ENCODE measurements at places on chromosomes 2 and 18.

- peak; percentile 42 for DNase-seq
Measured at GRCh38 chr2:25115902-25116301, 52.5 kb downstream of the POMC start.

DNA sequence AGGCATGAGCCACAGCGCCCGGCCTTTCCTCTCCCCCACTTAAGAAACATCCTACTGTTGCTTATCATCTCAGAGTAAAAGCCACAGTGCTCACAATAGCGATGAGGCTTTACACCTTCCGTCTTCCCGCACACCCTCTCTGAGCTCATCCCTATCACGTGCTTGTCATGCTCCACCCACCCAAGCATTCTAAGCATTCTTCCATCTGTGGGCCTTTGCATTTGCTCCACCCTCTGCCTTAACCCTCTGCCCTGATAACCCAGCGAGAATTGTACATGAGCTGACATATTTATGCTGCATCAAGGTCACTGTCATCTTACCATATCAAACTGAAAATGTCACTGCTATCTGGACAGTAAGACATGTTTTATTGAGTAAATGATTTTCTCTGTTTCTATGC, 22.6 kb downstream of the FOXI3 start:
- no peak for DNase-seq

DNA sequence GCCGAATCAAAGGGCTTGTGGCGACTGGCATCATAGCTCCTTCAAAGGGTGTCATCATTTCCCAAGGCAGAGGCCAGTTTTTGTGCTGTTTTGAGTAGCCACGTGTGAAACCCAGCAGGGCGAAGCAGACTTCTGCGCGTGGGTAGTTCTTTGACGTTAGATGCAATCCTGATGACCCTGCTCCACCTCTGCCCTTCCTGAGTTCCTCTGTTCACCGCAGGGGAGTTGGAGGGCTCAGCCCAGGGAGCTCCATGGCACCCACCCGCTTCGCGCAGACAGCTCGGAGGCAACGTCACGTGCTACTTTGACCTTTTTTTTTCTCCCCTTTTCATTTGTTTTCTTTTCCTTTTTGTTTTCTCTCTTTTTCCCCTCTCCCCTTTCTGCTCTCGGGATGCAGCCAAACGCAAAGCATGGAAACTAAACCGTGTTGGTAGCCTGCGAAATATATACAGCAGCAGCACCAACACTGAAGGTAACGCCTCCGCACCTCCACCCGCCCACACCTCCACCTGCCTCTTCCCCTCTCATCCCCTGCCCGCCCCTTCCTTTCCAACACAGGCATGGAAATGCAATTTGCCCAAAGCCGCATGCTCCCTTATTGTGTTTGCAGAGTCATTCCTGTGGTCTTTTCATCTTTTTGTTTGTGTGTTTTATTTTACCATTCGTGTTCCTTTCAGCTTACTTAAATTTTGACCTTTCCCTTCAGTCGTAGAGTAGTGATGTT, 153.6 kb downstream of the GBX2 start:
- no peak for DNase-seq

GRCh38 chr2:230205034-230205433, 14.8 kb downstream of the SP110 start:
- DNase-seq, result no peak

- no peak for DNase-seq
Measured at GRCh38 chr2:68196120-68196716, 38.5 kb downstream of the PNO1 start.

DNA sequence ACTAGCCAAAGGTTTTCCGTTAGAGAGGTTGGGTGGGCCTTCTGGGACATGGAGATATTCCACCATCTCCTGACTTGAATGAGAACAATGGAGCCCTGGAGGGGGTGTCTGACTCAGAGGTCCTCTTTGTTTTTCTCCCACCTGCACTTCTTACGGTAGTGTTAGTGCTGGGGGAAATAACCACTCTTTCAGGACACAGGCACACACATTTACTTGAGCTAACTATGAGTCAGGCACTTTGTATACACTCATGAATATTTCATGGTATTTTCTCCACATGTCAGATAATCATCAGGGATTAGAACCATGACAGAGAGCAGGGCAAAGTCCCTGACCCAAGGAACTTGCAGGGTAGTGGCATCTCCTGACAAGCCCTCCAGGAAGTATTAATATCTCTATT, 439.1 kb downstream of the TSN start:
- no peak for DNase-seq

DNA sequence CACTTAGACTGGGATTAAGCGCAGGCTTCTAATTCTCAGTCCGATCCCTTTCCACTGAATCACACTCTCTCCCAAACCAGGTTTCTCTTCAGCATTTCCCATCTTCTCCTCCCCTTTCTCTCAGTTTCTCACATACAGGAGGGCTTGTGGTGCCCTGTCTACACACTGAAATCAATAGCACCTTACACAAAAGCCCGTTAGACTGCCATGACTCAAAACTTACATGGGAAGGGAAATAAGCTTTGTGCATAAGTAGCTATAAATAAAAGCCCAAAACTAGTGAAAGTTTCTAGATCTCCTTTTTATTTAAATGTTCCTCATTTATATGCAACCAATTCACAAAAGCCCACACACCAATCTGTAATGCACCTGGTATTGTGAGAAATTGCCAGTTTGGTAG, 318.4 kb downstream of the TXNL1 start:
- DNase-seq, result no peak

GRCh38 chr18:6055711-6056110, 160.4 kb upstream of the TMEM200C start:
- no peak for DNase-seq

GRCh38 chr2:29097569-29097968, 17.6 kb upstream of the CLIP4 start:
- no peak for DNase-seq

DNA sequence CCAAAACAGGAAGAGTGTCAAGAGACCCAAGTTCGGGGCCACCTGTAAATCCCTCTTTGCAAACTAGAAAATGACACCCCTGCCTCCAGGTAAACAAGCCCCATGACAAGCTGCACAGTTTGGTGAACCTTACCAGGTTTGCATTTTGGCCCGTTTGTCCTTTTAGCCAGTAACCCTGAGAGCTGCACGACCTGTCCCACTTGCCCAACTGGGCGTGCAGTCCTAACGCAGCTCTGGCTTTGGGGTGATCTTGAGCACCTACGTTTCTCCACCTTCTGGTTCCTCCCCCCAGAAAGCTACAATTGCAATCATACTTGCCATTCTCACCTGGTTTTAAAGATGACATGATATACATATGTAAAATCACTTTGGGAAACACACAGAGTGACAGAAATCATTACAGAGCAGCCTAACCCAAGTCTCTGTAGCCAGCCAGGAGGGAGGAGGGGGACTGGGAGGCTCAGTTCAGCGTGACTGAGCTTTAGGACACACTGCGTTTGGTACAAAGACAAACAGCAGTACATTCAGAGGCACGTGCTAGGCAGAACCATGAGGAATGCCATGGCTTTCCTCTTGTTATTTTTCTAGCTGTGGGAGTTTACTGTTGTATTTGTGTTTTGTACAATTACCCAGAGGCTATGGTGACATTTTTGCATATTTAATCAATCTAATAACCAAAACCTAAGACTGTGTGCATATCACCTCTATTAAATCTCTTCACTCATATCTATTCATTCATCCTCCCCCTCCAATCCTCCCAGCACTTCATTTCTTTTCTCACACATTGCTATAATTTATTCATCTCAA, 304.0 kb downstream of the IRS1 start:
- DNase-seq, result no peak

GRCh38 chr2:57097855-57098254, 914.1 kb downstream of the CCDC85A start:
- DNase-seq, result no peak

DNA sequence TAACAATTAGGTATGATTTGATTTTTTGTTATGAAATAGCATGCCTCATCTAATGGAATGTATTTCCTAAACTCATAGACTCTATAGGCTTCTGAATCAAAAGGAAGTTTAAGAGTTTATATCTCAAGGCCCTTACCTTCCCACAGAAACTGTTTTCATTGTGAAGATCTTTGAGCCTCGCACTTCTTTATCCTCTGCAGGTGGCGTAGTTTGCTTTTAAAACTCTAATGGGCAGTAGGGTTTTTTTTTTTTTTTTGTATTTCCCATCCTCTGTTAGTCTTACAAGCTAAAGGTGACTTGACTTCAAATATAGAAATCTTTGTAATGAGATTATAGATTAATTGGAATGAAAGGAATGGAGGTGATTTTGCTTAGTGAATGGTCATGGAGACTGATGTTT, 28.3 kb downstream of the DYNC2LI1 start:
- DNase-seq, result no peak

DNA sequence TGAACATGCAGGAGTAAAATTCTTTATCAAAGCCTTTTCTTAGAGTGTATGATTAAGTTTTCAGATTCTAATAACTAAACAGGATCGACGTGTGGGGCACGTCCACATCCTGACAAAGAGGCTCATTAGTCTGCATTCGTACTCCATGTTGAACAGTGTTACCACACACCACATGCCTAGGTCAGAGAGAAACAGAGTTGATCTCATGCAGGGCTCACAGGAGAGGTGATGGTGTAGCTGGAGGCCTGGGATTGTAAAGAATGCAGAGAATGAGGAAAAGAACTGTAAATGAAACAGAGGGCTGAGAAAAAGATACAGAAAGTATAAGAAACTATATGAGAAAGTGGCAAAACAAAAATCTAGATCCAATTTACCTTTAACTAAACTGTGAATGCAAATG, 632.5 kb downstream of the BCL11A start:
- no peak for DNase-seq

DNA sequence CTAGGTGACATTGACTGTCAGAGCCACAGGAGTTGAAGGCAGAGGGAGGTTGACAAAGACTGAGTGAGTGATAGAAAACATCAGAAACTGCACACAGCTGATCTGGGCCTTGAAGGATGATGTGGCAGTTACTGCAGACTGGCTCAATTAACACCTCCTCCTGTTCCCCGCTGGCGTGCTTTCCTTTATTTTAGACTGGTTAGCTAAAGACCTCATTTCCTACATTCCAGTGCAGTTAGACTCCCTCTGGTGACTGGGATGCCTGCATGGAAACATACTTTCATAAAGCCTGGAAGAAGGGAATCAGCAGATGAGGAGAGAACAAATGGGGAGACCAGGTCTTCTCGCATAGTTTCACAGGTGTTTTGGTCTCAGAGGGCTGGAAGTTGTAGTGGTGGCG, 7.1 kb downstream of the TPGS2 start:
- no peak for DNase-seq

DNA sequence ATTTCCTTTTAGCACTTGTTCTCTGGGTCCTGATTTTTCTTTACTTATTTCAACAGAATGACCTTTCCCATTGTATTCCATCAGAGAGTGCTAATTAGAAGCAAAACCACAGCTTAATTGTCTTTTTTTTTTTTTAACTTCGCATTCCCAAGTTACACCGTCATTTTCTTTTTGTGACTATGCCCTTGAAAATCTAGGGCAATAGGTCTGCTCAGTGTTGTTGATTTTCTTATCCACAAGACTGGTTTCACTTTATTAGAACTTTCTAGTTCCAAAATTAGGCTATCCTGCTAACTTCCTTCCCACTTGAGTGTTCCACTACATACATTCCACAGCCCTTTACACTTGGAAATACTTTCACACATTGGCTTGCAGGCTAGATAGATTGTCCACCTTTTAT, 18.7 kb upstream of the ADAM17 start:
- no peak for DNase-seq
